ENCODE measurements at places on chromosomes 16 and 17.

- no peak for DNase-seq
Observed at GRCh38 chr16:49875806-49876715, 20.1 kb upstream of the ZNF423 start.

GRCh38 chr17:17835415-17836249 lies 1.2 kb downstream of the SREBF1 start:
- DNase-seq, result no peak

DNA sequence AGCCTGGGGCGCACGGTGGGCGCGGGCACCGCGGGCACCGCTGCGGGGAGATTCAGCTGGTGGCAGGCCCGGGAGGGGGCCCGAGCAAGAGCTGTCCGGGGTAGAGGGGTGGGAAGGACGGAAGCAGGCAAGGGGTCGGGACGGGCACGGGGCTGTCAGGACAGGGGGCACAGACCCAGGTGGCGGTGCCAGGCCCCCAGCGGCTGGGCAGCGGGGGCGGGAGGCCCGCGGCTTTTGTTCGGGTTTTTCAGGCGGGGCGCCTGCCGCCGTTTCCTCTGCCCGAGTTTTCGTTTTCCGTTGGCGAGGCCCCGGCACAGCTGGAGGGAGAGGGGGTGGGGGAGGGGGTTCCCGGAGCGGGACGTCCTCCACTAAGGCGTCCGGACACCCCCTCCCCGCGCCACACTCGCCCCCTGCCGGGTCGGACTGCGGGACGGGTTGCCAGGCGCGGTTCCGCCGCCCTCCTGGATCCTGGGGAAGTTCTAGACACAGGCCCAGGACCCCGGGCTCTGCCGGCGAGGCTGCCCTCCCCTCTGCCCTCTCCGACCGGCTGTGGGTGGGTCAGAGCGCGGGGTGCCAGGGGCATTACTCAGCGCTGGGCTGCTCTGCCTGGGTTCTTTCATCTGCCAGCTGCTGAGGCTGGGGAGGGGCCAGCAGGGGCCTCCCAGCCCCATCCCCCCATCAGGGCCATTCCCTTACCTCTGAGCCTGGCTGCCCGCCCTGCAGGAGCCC lies 543 bp downstream of the ARHGAP23 start:
- no peak for DNase-seq

DNA sequence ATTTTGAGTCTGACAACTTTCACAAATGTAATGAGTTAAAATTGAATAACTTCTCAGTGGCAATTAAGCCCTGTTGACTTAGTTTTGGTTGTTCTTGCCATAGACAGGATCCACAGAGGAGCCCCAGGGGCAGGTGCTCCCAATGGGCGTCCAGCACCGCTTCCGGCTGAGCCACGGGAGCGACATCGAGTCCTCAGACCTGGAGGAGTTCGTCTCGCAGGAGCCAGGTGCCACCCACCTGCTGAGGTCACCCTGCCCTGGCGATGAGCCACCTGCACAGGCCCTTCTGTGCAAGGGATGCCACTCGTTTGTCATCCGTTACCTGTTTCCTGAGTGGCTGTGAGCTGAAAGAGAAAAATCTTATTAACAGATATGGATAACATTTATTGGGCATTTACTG lies 10.7 kb downstream of the CCDC40 start:
- no peak for DNase-seq

- DNase-seq, result no peak
Observed at GRCh38 chr17:29764748-29765147, 142.0 kb upstream of the CORO6 start.
